ENCODE measurements at places on chromosomes 5 and 9.

DNA sequence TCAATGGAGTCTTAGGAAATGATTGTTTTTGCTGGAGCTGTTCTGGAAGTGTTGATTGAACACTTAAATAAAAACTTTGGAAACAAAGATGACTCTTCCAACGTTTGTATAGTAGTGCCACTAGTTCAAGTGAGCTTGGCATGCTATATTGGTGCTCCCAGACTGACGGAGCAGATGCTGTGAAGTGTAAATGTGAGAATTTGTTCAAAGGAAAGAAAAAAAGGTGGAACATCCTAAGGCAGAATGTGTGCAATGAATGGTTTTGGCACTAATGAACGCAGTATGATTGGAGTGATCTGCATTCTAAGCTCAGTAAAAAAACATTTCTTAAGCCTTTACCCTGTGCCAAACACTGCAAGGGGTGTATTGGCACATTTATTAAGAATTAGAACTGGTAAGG, 69.8 kb downstream of the ZNF474 start:
- DNase-seq, result no peak

DNA sequence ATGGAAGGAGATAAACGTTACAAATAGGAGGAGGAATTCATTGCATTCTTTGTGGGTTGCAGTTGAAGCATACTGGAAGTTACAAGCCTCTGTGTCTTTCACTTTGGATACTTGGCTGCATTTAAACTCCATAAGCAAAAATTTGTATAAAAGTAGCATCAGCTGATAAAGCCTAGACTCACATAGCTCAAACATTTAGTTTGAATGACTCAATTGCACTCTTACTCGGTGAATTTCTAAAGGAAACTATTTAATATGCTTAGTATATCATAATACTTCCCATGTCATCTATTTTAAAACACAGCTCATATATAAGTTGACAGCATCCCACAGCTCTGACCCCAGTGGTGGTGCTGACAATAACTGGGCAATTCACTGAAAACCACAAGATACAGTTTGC, 596.6 kb upstream of the ZNF608 start:
- no peak for DNase-seq

- DNase-seq, result no peak
Measured at GRCh38 chr5:131942016-131942415, 3.4 kb downstream of the MEIKIN start.

GRCh38 chr5:66340786-66341185, 196.7 kb downstream of the SREK1 start:
- no peak for DNase-seq

GRCh38 chr9:5896863-5897262, 6.2 kb downstream of the MLANA start:
- no peak for DNase-seq

DNA sequence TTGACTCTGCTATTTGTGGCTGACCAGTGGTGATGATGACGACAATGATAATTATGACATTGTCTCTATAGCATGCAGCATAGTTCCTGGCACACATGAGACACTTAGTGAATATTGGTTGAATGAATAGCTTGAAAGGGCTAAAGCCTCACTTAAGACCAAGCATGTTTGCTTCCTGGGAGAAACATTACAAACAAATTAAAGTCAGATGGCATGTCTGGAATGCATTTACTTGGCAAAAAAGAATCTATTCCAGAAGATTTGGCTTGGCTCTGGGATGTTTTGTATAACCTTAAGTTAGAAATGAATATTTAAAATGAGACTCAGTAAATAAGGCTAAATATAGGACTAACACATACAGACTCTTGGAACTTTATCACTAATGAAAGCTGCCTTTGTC, 21.6 kb downstream of the GAS1 start:
- no peak for DNase-seq

GRCh38 chr5:5558638-5559527, 136.4 kb downstream of the ICE1 start:
- no peak for DNase-seq

- peak; percentile 16 for DNase-seq
Measured at GRCh38 chr5:134813827-134814226, 31.9 kb upstream of the C5orf24 start.

DNA sequence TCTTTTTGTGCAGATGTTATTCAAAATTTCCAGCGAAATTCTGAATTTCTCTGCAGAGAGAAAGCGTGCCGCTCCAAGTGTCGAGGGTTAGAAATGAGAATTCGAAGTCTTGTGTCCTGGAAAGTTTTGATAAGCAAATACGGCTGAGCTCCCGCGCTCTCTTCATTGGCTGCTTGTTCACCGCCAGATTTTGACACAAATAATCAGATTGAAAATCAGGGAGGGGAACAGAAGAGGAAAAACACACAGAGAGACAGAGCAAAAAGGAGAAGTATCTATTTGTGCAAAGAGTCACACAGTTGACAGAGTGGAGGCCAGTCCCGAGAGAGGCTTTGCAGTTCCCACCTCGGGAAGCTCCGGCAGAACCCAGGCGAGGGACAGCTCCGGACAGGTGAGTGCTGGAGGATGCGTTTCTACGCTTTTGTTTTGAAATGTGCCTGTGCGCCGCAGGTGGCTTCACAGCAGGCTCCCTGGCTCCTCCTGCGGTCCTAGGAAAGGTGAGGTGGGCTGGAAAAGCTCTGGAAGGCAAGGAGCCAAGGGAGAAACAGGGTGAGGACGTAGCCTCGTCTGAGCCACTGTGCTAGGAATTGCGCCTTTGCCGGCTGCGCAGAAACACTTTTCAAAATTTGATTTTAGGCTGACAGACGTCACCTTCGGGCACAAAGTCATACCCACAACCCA, at the start of gene GFI1B:
Gene GFI1B (plus strand): TSS at position 244 of the 681 bp plus-strand sequence. CDS start 7,985 bp downstream, outside the sequence.
- DNase-seq, result peak; percentile 98

- DNase-seq, result no peak
Measured at GRCh38 chr5:73482383-73483136, 15.7 kb upstream of the BTF3 start.

- DNase-seq, result no peak
Measured at GRCh38 chr5:38541174-38541725, 15.2 kb downstream of the LIFR start.

DNA sequence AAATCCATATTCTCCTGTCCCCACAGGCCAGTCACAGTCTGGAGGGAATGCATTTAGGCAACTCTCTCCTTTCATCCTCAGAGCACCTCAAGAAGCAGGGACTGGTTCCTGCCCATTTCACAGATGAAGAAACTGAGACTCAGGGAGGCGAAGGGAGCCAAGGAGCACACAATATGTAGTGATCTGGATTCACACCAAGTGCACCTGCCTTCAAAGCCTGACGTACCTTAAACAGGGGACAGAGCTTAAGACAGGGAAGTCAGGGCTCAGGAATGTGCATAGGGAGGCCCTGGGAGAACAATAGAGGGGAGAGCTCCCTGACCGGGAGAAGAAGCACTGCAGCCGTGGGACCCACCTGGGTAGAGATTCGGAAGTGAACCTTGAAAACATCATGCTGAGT, 83.0 kb downstream of the GABBR2 start:
- no peak for DNase-seq

DNA sequence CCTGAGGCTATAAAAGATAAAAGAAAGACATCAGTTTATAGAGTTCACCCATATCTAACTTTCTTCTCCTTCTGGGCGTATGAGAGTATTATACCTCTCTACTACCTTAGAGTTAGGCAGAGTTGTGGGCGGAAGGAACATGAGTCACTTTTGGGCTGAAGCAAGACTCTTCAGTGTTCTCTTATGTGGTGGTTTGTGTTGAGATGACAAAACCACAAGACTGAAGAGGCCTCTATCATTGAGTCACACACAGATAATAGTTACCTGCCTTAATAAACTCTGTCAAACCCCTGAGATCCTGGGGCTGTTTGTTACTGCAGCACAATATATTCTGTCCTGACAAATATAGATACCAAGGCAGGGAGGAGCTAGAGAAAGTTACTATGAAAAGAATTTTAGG, 184.2 kb downstream of the EFNA5 start:
- DNase-seq, result no peak

DNA sequence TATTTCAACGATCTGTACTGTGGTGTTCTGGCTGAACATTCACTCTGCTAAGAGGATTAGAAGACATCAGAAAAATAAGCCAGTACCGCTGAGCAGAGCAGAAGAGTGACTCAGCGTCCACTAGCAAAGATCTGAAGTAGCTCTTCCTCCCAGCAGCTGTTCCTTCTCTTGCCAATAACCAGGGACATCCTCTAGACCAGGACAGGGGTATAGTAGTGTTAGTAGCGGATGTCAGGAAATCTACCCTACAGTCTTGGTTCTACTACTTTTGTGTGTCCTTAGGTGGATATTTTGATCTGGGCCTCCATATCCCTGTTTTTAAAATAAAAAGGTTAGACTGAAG, 103.6 kb downstream of the TSSK1B start:
- no peak for DNase-seq
